ENCODE measurements at places on chromosomes 6 and 20. TPM values are rescaled to one million over a fixed set of nuclear protein-coding genes. Genes with fewer than 3 reads are reported as not detected.

Gene ANGPT4
- not detected for total RNA-seq

DNA sequence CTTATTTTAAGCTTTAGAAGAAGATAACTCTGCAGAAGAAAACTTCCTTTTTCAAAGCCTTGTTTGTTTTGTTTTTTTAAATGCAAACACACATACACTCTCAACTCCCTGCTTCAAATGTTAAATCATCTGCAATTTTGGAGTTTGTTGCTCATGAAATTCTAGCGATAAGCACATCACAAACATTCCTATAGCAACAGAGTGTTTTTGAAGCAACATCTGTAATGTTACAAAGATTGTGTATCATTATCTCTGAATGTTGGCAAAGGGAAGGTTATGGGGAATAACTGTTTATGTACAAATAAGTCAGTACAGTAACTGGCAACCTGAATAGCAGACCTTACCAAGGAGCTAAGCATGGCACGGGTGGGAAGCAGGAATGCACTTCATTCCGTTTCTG is 84.8 kb upstream of the MRPS10 start:
- no peak for DNase-seq

Gene GNRH2
- 0.21 TPM for total RNA-seq

- DNase-seq: no peak
Observed at GRCh38 chr20:54227241-54227640, 19.4 kb downstream of the PFDN4 start.

Gene SH3BGRL2
- total RNA-seq: 26.3 TPM

Gene ASIP
- total RNA-seq: not detected

Gene SPAG4
- total RNA-seq: 13.7 TPM

DNA sequence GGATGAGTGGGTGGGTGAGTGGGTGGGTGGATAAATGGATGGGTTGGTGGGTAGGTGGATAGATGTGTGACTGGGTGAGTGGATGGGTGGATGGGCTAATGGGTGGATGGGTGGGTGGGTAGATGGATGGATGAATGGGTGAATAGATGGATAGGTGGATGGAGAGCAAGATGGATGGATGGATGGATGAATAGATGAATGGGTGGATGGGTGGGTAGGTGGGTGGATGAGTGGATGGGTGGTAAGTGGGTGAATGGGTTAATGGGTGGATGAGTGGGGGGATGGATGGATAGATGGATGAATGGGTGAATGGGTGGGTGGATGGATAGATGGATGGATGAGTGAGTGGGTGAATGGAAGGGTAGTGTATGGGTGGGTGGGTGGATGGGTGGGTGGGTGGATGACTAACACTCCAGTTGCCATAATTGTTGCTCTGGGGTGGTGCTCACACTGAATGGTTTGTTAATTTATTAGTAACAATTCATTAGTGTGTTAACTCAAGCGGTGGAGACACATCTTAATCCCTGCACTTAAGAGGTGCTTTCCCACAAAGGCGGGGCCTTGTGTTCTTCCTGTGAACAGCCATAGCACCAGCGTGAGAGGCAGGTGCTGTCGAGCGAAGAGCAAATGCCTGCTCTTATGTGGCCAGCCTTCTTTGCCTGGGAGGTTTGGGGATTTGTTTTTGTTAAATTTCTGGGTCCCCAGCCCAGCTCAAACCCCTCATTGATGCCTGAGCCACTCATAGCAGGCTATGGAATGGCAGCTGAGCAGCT is 4.9 kb upstream of the APCDD1L start:
- no peak for DNase-seq

- no peak for DNase-seq
Observed at GRCh38 chr6:143615785-143616184, 62.0 kb upstream of the PHACTR2 start.

- no peak for DNase-seq
Observed at GRCh38 chr6:54404791-54405190, 96.5 kb downstream of the TINAG start.

Gene DEFB124
- total RNA-seq: not detected

DNA sequence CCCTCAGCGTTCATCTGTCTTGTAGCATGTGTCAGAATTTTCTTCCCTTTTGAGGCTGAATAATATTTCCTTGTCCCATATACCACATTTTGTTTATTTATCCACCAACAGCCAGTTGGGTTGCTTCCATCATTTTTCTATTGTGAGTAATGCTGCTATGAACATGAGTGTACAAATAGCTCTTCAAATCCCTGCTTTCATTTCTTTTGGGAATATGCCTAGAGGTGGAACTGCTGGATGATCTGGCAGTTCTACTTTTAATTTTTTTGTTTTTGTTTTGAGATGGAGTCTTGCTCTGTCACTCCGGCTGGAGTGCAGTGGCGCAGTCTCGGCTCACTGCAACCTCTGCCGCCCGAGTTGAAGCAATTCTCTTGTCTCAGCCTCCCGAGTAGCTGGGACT is 64.7 kb downstream of the SASH1 start:
- DNase-seq: peak; percentile 84

Gene FGD2
- not detected for total RNA-seq

Gene DEFB132
- total RNA-seq: not detected

GRCh38 chr6:56771189-56771588 is 128.5 kb upstream of the DST start:
- DNase-seq: no peak

Gene DEFB116
- not detected for total RNA-seq

Gene NR2E1
- total RNA-seq: not detected

GRCh38 chr6:157715728-157716164 is 107.3 kb upstream of the SNX9 start:
- no peak for DNase-seq

GRCh38 chr20:46954490-46955038 is 59.9 kb downstream of the EYA2 start:
- DNase-seq: no peak

Gene TCF21
- total RNA-seq: not detected
